Activated T-helper 2 cell treated with anti-CD3 and anti-CD28 coated beads, Interferon-gamma antibody, Interleukin-2, Interleukin-4, amounts not matched to agents 10 μg/mL and 5 μg/mL and 100 μg/mL, durations not matched to agents 14 hours and 24 hours and 36 hours (primary cell): ENCODE measurements at places on chromosomes 6 and 20.

DNA sequence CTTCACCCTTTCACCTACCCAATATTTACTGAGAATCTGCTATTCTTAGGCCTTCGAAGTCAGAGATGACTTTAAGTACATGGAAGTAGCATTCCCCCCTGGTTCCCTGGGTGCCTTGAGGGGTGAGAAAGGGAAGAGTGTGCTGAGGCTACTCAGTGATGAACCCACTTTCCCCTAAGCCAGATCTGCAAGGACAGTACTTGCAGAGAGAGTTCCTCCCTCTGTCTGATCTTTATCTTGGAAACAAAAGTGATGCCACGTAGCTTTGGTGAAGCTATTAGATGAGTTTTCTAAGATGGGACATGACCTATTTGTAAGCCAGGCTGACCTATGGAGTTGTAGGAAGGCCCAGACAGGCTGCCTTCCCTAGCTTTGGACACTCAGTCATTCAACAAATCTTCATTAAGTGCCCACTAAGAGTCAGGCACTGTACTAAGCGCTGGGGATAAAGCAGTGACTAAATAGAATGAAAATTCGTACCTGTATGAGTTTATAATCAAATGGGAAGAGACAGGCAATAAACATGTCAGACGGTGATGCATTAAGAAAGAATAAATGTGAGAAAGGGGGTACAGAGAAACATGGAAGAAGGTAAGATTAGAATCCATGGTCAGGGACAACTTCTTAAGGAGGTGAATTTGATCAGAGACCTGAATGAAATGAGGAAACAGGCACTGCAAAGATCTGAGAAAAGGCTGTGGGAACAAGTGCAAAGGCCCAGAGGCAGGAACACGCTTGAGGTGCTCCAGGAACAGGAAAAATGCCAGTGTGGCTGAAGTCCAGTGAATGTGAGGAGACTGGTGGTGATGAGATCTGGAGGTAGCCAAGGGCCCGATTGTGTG is 42.2 kb downstream of the BCL2L1 start:
- DNase-seq, result no peak

- DNase-seq, result no peak
Observed at GRCh38 chr6:21173031-21173430, 420.5 kb upstream of the SOX4 start.

- no peak for DNase-seq
Observed at GRCh38 chr6:108145639-108146038, 20.2 kb upstream of the NR2E1 start.

- DNase-seq, result no peak
Observed at GRCh38 chr20:34546751-34547181, 11.8 kb upstream of the MAP1LC3A start.

DNA sequence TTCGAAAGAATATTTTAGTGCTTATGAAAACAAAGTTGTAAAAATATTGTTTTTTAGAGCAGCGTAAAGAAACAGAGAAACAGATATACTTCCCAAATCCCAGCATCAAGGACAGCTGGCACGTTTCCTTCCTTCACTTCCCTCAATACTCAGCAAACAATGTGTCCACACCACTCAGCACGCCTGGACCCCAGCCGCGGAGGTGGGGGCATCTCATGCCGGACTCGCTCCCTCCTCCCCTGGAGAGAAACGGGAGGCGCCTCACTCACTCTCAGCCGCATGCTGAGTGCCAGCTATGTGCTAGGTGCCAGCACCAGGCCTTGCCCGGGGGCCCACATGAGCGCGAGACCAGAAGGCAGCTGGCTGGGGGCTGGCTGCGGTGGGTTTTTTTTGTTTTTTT is 34.7 kb downstream of the SLC2A4RG start:
- no peak for DNase-seq

DNA sequence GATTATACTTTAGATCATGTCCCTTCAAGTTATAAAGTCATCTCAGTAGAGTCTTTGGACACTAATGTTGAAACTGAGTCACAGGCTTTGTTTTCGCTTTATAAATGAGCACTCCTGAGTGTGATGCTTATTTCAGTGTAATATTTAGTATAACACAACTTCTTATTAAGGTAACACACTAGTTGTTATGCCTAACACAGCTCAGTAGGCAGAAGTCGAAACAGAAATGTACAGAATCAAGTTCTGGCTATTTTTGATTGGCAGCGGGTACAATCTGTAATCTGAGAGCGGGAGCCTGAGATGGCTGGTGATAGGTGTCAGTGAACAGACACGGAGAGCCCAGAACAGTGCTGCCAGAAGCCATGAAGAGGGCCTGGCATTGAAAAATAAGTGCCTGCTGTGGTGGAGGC is 11.4 kb downstream of the HECA start:
- no peak for DNase-seq

DNA sequence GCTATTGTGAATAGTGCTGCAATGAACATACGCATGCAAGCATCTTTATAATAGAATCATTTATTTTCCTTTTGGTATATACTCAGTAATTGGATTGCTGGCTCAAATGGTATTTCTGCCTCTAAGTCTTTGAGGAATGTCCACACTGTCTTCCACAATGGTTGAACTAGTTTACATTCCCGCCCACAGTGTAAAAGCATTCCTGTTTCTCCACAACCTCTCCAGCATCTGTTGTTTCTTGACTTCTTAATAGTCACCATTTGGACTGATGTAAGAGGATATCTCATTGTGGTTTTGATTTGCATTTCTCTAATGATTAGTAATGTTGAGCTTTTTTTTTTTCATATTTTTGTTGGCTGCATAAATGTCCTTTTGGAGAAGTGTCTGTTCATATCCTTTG is 208.7 kb downstream of the PHF3 start:
- DNase-seq, result no peak

- no peak for DNase-seq
Observed at GRCh38 chr20:45449528-45449927, 20.0 kb upstream of the WFDC2 start.

DNA sequence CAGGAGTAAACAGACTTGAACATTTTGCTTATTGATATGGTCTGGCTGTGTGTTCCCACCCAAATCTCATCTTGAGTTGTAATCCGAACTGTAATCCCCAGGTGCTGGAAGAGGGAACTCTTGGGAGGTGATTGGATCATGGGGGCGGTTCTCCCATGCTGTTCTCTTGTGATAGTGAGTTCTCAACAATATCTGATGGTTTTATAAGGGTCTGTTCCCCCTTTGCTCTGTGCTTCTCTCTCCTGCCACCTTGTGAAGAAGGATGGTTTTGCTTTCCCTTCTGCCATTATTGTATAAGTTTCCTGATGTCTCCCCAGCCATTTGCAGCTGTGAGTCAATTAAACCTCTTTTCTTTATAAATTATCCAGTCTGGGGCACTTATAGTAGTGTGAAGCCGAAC is 40.0 kb downstream of the MYLIP start:
- no peak for DNase-seq

- DNase-seq, result no peak
Observed at GRCh38 chr6:84515067-84515466, 249.3 kb downstream of the TBX18 start.

- DNase-seq, result no peak
Observed at GRCh38 chr20:48745330-48745729, 82.5 kb downstream of the PREX1 start.

- DNase-seq, result no peak
Observed at GRCh38 chr6:68639826-68640490, 4.9 kb downstream of the ADGRB3 start.

DNA sequence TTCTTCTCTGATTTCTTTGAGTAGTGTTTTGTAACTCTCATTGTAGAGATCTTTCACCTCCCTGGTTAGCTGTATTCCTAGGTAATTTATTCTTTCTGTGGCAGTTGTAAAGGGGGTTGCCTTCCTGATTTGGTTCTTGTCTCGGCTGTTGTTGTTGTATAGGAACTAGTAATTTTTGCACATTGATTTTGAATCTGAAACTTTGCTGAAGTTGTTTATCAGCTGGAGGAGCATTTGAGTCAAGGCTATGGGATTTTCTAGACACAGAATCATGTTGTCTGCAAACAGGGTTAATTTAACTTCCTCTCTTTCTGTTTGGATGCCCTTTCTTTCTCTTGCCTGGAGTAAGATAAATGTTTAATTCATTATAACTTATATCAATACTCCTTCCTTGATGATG is 86.4 kb downstream of the OLIG3 start:
- no peak for DNase-seq

DNA sequence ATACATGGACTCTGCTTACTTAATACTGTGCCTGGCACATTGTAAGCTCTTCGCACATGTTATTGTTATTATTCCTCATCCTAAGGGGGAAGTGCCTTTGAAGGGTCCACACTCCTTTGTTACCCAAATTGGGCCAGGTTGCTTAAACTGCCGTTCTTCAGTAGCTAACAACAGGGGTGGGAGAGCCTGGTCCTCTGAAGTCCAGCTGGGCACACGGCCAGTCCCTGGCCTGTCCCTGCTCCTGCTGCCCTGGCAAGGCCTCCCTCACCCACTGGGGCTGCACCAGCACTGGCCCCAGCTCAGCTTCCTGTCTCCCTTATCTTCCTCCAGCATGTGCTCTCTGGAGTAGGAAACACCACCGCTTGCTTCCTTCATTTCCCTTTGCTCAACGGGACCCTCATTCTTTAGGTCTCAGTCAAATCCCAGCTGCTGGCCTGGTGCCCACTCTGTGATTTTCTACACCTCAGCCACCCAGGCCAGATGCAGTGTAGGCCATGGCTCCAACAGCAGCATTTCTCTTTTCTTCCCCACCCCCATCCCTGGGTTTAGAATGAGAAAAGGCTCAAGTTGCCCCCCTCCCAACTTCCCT is 5.5 kb upstream of the PROCR start:
- no peak for DNase-seq

DNA sequence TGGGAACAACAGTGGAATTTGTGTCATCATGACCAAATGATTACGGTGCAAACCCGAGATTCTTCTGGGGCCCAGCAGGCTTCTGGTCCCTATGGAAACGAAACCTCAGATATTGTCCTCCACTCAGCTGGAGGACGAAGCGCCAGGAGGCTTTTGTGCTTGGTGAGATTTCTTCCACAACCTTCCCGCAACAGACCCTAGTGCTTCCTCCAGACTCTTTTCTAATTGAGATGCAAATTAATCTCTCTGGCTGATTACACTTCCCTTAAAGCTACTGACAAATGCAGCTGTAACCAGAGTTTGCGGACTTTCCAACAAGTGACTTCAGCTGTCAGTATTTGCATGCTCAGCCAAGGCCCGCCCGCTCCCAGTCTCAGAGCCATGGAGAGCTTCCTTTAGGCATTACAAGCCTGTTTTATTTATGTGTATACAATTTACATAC is 96.0 kb downstream of the INSM1 start:
- no peak for DNase-seq
